Suppressor macrophage treated with lipopolysaccharide for 1 hour (primary cell): ENCODE measurements at places on chromosomes 7 and 10.

DNA sequence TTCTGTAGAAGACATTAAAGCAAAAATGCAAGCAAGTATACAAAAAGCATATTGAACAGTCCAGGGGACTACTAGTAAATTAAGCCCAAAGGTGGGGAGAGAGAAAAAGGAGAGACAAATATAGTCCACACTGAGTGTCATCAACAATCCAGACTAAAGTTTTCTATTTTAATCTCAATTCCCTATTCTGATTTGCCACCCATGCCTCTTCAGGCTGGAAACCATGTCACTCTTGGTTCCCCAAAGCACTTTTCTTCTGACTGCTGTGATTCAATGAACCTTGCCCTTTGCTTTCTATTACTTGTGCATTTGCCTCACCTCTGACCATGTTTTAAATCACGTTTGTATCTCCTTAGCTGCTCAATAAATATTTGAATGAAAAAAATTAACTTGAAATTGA, 95.3 kb upstream of the AOAH start:
- no peak for DNase-seq

DNA sequence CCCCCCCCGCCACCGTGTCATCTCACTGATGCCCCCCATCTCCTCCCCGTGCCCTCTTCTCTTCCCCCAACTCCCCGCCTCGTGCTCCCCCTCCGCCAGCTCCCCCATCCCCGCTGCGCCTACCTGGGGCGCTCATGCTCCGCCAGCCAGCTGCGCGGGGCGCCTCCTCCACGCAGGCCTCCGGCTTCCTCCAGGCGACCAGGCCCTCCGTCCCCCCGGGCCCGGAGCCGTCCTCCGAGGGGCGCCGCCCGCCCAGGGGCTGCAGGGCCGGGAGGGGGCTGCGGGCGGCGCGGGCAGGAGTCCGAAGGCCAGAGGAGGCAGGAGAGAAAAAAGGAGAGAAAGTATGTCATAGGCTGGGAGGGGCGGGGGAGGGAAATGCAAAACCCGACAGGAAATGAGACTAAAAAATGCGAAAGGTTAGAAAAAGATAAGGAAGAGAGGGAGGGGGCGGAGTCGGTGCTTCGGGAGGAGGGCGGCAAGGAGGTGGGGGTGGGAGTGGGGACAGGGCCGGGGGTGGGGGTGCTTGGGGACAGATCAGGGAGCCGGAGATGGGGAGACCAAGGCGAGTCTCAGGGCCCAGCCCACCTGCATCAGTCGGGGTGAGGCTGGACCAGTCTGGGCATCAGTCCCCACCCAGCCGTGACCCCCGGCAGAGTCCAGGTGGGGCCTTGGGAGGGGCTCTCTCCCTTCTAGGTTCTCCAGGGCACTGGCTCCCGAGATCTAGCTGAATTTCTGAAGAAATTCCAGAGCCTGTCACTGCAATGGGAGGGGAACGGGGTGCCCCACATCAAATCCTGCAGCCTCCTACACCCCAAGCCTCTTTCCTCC, at the start of gene CARD11:
CARD11 (minus strand) TSS at position 324 of the 828 bp plus-strand sequence. CDS start 85,361 bp downstream, outside the sequence.
- DNase-seq = no peak

DNA sequence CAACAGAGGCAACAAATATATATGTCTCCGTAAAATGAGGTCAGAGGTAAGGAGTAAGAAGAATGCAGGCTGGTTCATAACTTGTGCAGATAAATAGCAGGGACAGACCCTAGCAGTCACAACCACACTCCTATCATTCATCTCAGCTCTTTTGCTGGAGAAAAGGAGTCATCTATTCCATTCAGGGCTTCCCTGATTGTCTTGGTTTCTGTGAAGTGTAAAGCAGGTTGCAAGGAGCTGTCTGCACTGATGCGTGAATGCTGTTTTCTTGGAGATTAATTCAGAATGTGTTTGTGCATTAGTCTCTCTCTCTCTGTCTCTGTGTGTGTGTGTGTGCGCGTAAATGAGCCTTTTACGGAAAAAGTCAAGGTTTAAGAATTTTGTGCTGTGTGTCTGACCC, 643.3 kb upstream of the SORCS1 start:
- no peak for DNase-seq

DNA sequence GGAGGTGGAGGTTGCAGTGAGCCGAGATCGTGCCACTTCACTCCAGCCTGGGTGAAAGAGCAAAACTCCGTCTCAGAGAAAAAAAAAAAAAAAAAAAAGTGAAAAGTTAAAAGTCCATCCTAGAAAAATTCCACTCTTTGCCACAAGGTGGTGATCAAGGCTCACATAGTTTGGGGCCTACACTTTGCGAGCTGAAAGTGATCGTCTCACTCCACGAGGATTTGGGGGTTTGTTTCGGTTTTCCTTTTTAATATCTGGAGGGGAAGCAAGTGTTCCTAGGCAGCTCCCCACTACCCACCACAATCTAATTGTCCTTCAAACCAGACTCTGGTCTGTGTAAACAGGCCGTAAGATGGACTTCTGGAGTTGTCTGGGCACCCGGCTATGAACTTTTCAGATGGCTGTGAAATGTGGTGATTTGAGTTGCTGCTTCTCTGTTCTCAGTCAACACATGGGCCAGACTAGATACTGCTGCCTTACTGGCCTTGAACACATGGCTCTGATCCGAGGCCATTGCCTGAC, 27.1 kb downstream of the PRLHR start:
- peak; percentile 78 for DNase-seq

GRCh38 chr7:1219498-1219897, 13.2 kb upstream of the UNCX start:
- DNase-seq = no peak
